Upper lobe of right lung (tissue), 1 donor: ENCODE measurements at places on chromosomes 1 and 21. TPM values are rescaled to one million over a fixed set of nuclear protein-coding genes. Genes with fewer than 3 reads are reported as not detected.

- H3K27me3 ChIP-seq, result no peaks in the 10 kb centered on the region
- no peaks in the 10 kb centered on the region for H3K36me3 ChIP-seq
- DNase-seq, result no peak
- no peak overlapping the region for H3K27ac ChIP-seq
Measured at GRCh38 chr1:110205591-110206155, 4.4 kb upstream of the KCNC4 start.

Gene RNU11
- not detected for total RNA-seq

DNA sequence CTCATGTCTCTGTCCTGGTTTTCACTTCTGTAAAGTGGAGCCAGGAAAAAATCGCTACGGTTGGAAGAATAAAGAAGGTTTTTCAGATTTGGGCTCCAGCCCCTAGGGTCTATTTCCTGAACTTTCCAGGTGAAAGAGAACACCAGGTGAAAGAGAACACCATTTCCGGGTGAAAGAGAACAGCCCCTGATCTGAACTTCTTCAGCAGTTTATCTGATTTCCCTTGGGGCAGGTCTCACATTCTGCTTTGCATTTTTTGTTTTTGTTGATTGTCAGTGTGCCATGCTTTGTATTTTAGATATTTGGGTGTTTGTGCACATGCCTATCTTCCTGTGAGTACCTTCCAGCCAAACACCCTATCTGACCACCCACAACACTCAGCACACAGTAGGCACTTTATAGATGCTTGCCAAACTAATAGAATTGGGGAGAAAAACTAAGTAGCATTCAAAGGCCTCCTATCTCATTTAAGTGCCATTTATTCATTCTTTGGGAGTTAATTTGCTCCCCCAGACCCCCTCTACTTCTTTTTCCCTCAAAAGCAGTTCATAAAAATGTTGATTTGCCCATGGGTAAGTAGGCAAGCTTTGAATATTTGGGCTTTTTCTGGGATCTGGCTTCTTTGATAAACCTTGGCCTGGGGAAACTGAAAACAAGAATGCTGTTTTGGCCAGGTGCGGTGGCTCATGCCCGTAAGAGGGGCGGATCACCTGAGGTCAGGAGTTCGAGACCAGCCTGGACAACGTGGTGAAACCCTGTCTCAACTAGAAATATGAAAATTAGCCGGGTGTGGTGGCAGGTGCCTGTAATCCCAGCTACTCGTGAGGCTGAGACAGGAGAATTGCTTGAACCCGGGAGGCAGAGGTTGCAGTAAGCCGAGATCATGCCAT, 2.2 kb downstream of the NAV1 start:
- peaks cover 46% of the 10 kb centered on the region for H3K4me1 ChIP-seq
- no peaks in the 10 kb centered on the region for H3K36me3 ChIP-seq
- no peak overlapping the region for H3K4me3 ChIP-seq
- DNase-seq, result no peak
- H3K27ac ChIP-seq, result no peak overlapping the region

GRCh38 chr1:15191770-15192169, 38.2 kb downstream of the TMEM51 start:
- H3K4me3 ChIP-seq, result no peak overlapping the region
- no peaks in the 10 kb centered on the region for H3K36me3 ChIP-seq
- peaks cover 13% of the 10 kb centered on the region for H3K4me1 ChIP-seq
- H3K27me3 ChIP-seq, result no peaks in the 10 kb centered on the region
- H3K27ac ChIP-seq, result no peak overlapping the region
- DNase-seq, result no peak

DNA sequence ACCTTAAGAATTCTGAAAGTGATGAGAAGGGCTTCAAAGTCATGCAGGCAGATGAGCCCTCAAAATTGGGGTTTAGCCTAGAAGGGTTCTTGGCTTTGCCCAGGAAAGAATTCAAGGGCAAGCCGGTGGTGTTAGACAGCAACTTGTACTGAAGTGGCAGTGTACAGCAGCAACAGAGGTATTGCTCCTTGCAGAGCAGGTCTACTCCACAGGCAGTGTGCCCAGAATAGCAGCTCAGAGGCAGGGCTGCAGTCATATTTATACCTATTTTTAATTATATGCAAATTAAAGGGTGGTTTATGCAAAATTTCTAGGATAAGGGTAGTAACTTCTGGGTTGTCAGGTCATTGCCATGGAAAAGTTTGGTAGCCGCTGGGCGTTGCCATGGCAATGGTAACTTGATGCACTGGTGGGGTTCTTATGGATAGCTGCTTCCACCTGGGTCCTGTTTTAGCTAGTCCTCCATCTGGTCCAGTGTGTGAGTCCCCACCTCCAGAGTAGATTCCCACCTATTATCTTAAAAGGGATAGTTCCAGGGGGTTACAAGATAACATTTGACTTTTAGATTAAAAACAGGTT, 57.9 kb upstream of the CR2 start:
- no peaks in the 10 kb centered on the region for H3K4me1 ChIP-seq
- H3K4me3 ChIP-seq, result no peak overlapping the region
- no peak overlapping the region for H3K27ac ChIP-seq
- H3K27me3 ChIP-seq, result no peaks in the 10 kb centered on the region
- no peak for DNase-seq

DNA sequence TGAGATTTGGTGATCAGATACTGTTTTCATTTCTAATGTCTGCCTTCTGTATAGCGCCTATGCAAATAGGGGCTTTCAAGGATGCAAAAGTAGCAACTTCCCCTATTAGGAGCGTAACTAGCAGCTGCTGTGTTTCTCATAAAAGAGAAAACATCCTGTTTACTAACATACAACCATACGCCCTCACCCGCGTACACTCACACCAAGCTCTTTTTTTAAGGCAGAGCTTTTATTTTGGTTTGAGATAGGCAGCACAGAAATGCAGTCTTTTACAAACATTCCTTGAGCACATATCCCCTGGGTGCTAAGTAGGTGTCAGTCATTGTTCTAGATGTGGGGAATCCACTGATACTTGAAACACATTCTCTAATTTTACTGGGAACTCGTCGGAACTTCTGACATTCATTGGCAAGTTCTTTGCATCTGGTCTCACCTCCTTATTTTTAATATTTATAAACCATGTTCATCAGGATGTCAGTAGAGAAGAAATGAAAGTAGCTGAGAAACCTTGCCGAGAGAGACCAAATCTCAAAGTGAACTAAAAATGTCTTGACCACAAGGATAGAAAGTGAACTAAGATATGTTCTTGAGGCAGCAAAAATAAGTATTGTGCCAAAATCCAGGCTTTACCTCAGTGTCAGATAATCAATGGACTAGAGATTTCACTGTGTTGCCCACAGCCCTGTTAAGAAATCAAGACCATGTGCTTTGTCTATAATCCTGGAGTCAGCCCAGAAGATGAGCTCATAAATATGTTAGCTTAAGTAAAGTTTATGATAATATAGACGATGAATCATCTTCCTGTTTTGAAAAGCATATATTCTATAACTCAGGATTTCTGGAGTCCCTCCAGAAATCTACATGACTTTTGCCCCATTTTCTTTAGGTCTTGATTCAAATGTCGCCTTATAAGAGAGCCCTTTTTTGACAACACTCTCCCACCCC, 350.9 kb downstream of the ST6GALNAC3 start:
- H3K4me1 ChIP-seq, result no peaks in the 10 kb centered on the region
- no peak overlapping the region for H3K4me3 ChIP-seq

GRCh38 chr1:5830771-5831599, 161.2 kb downstream of the NPHP4 start:
- no peaks in the 10 kb centered on the region for H3K36me3 ChIP-seq
- no peaks in the 10 kb centered on the region for H3K4me1 ChIP-seq
- H3K27ac ChIP-seq, result no peak overlapping the region
- DNase-seq, result no peak
- H3K27me3 ChIP-seq, result peaks cover 18% of the 10 kb centered on the region
- no peak overlapping the region for H3K4me3 ChIP-seq

Gene ZBTB37
- 14.7 TPM for total RNA-seq

DNA sequence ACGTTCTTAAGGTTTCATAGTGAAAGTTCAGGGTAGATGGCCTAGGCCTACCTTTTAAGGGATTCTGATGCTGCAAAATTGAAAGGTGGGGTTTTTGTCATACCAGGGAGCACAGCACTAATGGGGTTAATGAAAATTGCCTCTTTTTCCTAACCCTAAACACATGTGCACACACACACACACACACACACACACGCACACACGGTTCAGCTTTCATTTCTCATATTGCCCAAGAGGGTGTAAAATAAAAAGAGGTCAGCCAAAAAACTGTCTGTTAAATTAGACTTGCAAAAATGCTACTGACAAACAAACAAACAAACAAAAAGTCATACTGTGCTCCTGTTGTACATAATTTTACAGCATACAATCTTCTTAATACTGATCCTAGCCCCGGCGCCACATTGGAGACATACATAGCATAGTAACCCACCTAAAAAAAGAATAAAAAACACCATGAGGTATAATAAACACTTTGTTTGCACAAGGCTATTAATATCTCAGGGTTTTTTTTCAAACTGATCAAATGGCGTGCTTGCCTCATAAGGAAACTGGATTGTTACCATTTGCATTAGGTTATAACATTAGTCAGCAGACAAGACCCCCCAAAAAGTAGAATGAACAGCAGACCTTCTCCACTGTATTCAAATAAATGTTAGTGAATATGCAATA, 69.1 kb downstream of the TGFB2 start:
- H3K4me3 ChIP-seq, result no peak overlapping the region
- no peaks in the 10 kb centered on the region for H3K4me1 ChIP-seq
- DNase-seq, result no peak
- no peaks in the 10 kb centered on the region for H3K27me3 ChIP-seq
- H3K27ac ChIP-seq, result no peak overlapping the region
- H3K36me3 ChIP-seq, result no peaks in the 10 kb centered on the region

DNA sequence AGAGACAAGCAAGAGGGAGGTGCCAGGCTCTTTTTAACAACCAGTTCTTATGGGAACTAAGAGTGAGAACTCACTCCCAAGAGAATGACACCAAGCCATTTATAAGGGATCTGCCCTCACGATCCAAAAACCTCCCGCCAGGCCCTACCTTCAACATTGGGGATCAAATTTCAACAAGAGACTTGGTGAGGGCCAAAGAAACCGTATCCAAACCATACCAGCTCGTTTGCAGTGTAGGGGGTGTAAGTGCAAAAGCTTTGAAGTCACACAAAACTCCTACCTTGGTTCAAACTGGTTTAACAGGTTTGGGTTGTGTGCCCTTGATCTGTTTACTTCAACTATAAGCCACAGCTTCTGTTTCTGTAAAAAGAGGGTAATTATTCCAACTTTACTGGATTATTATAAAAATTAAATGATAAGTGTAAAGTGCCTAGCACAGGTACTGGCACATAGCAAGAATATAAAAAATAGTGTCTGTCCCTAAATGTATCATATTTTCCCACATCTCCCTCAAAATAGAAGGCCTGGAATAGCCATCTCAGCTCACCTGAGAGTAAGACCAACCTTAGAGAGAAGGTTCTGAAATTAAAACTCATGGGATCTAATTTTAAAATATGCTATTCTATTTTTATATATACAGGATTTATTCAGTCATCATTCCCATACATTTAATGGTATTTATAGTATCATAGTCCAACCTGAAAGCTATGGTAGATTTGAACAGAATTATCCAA, 7.0 kb upstream of the USP25 start:
- no peaks in the 10 kb centered on the region for H3K4me1 ChIP-seq
- DNase-seq, result no peak
- no peaks in the 10 kb centered on the region for H3K27me3 ChIP-seq

DNA sequence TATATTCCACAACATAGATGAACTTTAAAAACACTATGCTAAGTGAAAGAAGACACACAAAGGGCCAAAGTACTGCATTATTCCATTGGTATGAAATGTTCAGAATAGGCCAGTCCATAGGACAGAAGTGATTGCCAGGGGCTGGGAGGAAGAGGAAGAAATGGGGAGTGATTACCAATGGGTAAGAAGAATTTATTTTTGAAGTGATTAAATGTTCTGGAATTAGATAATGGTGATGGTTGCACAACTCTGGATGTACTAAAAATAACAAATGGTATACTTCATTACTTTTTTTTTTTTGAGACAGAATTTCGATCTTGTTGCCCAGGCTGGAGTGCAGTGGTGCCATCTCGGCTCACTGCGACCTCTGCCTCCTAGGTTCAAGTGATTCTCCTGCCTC, 61.7 kb downstream of the CHD5 start:
- no peaks in the 10 kb centered on the region for H3K27me3 ChIP-seq
- H3K27ac ChIP-seq, result no peak overlapping the region
- no peaks in the 10 kb centered on the region for H3K4me1 ChIP-seq
- no peak for DNase-seq
- H3K36me3 ChIP-seq, result no peaks in the 10 kb centered on the region

Gene LAMB3
- total RNA-seq, result 83.3 TPM
